Cerebellum (tissue), 4 donors: ENCODE measurements at places on chromosomes 6 and 20. TPM values are rescaled to one million over a fixed set of nuclear protein-coding genes. Genes with fewer than 3 reads are reported as not detected.

GPR6 gene
- 0.27 TPM for total RNA-seq

DNA sequence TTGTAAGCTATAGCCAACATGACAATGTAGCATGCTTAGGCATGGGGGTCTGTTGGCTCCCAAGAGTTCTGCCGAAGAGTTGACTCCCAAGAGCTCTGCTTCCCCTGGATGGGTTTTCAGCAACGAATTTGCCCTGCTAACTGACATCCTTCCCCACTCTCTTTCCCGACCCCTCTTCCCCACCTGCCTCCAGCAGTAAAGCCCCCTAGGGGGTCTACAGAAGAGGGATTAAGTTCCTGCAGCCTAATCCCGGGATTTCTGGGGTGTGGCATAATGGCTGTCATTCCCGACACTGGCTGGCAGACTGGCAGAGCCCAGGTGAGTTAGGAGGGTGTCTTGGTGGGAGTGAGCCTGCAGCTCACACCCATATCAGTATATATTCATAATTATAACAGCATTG lies 121.0 kb upstream of the ZNF184 start:
- no peak for DNase-seq

- no peak for DNase-seq
These were observed 60.6 kb upstream of the ASIP start for GRCh38 chr20:34180460-34181120.

GRCh38 chr6:90049295-90049694 lies 155.0 kb downstream of the GJA10 start:
- no peak for DNase-seq
